ENCODE measurements at places on chromosomes 16 and 17.
A peak's percentile ranks its signal among the peaks of the same experiment; 100 is the strongest.

- DNase-seq = no peak
Measured at GRCh38 chr17:45782889-45783592, 1.1 kb upstream of the CRHR1 start.

GRCh38 chr16:4369007-4369733 is 2.5 kb upstream of the VASN start:
- no peak for DNase-seq

GRCh38 chr17:44360826-44361225 is 2.8 kb downstream of the FAM171A2 start:
- no peak for DNase-seq

GRCh38 chr16:84144209-84144858 is 643 bp downstream of the HSDL1 start:
- peak; percentile 42 for DNase-seq

GRCh38 chr17:79630821-79631639 is 20.2 kb upstream of the RBFOX3 start:
- no peak for DNase-seq

DNA sequence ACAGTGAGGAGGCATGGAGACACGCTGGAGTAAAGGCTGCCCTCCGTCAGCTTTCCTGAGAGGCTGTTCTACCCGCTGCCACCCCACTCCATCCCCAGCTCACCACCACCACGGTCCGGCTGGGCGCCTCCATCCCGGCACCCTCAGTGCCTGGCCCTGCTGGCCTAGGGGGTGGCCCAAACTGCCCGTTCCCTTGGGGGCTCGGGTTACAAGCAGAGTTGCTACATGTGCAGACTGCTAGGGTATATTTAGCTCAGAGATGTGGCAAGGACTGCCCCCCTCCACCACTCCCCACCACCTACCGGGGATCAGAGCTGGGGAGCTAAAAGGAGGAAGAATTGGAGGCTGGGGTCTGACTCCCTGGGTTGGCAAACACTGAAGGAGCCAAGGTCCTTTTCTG is 4.1 kb downstream of the CACNB1 start:
- no peak for DNase-seq

- DNase-seq = no peak
Measured at GRCh38 chr17:15654886-15655561, 29.1 kb downstream of the TRIM16 start.

GRCh38 chr17:41107941-41108450 is 2.8 kb downstream of the KRTAP4-9 start:
- no peak for DNase-seq

DNA sequence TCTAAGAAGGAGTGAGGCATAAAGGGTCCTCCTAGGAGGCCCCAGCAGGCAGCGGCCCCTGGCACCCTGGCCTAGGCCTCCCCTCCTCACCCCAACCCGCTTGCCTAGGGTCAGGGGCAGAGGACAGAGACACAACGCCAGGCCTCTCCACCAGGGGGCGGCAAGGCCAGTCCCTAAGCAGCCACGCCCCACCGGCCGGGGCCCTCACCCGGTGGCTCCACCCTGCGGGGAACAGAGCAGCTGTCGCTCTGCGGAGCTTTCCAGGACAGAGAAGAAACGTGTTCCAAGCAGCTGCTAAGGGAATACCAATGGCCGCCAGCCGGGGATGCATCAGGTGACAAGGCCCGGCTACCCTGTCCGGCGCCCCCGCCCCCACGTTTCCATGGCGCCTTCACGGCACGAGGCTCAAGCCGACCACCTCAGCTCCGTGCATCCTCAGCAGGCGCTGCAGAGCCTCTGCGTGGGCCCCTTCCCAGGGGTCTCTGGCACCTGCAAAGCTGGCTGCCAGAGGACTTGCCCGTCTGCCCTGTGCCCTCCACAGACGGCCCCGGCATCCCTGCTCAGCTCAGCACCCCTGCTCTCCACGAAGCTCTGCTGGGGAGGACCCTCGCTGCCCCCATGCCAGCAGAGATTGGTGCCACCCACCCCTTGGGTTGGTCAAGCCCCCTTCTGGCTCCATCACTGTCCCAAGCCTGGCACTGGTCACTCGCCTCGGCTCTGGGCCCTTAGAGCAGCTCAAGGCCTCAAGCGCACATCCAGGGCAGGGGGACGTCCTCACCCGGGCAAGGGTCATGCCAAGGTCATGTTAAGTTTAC is 5.6 kb downstream of the ZNF598 start:
- DNase-seq = peak; percentile 85

GRCh38 chr16:28499854-28500253 is 5.4 kb downstream of the APOBR start:
- DNase-seq = no peak

GRCh38 chr16:1042049-1042744 is 30.4 kb upstream of the SSTR5 start:
- DNase-seq = no peak

DNA sequence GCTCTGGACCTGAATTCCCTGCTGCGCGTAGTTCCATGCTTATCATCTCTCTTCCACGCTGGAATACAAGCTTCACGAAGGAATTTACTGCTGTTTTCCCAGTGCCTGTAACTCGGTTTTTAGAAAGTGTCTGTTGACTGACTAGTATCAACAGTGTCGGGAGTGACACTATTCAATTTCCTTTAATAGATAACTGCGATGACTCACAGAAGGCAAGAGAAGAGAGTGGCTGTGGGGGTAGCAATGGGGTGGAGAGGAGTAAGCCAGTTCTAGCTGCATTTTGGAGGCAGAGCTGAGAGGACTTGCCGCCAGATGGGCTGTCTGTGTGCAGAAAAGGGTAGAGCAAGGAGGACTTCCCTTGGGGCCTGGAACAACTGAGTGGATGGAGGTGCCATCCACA is 25.2 kb downstream of the B4GALNT2 start:
- no peak for DNase-seq

DNA sequence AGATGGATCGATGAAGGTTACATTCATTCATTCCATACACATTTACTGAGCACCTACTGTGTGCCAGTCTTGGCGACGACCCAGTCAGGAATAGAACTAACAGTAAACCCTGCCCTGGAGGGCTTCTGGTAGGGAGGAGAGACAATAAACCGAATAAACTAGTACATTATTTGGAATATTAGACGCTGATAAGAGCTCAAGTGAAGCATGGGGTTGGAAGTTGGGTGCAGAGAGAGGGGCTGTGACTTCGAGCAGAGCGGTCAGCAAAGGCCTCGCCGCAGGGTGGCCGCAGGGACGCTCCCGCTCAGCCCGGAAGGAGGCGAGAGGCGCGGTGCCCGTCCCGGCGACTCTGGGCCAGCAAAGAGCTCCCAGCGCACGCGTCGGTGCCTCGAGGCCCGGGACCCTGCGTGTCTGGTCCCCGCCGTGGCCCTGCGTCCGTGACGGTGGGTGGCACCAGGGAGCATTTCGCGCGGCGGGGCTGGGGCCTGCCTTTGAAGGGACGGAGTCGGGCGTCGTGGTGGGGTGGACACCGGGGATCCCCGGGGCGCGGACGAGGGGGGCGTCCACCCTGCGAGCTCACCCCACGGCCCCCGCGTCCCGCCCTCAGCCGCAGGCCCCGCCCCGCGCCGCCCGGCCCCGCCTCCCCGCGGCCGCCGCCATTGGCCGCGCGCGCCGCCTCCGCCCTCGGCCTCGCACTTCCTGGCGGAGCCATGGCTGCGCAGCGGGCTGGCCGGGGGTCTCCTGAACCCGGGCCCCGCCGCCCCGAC is at the start of gene KLHL36:
KLHL36 (plus strand) TSS at position 684 of the 767 bp plus-strand sequence. CDS start 2,357 bp downstream, outside the sequence.
- DNase-seq = peak; percentile 72

DNA sequence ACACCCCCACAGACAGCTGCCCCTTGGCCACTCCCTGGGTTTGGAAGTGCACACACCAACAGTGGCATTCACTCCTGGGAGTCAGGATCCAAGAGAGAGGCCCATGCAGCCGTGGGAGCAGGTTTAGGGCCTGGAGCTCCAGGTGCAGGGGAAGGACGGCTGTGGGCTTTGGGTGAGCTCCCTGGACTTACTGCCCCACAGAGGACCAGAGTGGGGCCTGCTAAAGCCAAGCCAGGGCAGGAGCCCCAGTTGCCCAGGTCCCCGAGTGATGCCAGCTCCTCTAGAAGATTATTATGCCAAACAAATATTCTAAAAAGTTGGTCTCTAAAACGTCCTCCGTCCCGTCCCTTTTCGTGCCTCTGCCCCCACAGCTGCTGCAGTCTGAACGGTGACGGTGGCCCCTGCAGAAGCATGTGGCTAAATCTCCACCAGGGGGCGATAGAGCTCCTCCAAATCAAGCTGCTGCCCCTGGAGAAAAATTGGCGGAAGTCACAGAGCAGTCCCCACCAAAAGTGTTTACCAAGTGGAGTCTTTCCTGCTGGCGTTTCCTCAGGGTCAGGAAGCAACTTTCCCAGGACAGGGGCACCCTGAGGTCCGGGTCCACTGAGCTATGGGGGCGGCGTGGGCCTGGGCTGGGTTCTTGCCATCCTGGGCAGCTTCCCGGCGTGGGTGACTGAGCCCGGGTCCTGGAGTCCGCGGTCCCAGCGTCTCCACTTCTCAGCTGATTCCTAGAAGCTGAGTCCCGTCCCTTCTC is 4.2 kb downstream of the ARMC7 start:
- peak; percentile 87 for DNase-seq

DNA sequence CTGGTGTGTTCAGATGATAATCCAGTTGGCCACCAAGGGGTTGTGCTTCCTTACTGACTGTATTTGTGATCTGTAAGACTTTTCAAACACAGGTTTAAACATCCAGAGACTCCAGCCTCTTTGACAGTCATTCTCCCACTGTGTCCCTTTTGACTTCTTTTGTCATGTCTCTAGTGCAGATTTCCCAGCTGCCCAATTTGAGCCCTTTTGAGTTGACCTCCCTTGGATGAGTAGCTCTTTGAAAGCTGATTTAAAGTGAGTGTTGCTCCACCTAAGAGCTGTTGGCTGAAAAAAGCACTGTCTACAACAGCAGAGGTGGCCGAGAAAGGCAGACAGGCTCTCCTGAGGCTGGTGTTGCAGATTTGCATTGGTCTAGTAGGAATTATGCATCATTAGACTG is 188.4 kb upstream of the TBX2 start:
- DNase-seq = no peak

GRCh38 chr16:84931506-84931905 is 79.8 kb downstream of the ZDHHC7 start:
- DNase-seq = no peak

- DNase-seq = no peak
Measured at GRCh38 chr17:64161380-64162176, 31.6 kb upstream of the ERN1 start.

DNA sequence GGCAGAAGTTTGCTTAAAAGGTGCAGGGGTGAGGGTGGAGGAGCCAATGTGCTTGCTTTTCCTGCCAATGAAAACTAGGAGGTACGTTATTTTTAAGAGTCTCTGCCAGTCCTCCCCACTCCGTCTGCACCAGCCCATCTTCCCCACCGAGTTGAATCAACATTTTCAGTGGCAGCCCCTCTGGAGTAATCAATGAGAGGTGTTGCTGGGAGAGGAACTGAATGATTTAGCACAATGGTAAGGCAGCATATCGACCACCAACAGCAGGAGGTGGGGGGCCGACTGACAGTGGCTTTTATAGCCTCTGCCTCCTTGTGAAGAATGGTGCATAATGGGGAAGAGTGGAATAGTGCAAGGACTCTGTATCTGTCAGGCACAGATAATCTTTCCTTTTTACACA is 1465.0 kb upstream of the GOT2 start:
- no peak for DNase-seq

DNA sequence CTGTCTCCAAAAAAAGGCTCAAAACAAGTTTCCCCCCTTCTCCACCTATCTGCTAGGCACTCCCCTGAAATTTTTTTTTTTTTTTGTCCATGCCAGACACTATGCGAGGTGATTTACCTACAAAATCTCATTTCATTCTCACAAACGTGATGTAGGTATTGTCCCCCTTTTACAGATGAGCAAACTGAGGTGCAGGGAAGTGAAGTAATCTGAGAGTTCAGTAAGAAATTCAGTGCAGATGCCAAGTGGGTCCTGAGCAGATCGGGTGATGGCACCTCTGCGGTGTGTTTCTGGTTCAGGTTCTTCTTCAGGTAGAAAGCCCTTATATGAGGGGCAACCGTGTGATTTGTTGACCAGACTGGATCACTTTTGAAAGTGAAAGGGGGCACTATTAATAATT is 9.7 kb downstream of the TBKBP1 start:
- DNase-seq = no peak

DNA sequence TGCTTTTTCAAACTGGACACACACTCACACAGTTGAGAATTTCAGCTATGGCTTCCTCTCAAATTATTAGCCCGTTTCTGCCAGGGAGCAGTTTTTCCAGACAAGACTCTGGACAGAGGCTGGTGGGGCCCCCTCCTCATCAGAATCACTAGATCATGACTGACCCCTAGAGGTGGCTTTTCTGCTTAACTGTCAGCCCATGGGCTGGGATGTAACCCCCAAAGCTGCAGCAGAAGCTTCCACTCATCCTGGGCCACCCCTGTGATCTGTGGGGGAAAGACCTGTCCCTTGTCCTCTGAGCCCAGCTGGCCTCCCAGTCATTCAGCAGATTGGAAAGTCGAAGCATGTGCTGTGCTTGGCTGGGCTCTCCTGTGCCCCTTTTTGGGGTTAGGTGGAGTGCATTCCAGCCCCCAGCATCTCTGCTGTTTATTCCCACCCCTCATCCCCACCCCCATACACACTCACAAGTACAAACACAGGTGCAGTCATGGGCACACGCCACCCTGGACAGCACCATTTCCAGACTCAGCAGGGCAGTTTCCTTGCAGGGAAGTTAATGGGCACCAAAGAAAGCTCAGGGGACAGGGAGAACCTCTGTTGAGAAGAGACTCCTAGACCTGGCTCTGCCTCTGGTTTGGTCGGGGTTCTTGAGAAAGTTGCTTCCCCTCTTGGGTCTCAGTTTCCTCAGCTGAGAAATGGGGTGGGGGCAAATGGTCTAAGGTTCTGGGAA is 77.6 kb upstream of the RBL2 start:
- no peak for DNase-seq

- DNase-seq = no peak
Measured at GRCh38 chr17:27616414-27616813, 14.6 kb upstream of the LGALS9 start.

DNA sequence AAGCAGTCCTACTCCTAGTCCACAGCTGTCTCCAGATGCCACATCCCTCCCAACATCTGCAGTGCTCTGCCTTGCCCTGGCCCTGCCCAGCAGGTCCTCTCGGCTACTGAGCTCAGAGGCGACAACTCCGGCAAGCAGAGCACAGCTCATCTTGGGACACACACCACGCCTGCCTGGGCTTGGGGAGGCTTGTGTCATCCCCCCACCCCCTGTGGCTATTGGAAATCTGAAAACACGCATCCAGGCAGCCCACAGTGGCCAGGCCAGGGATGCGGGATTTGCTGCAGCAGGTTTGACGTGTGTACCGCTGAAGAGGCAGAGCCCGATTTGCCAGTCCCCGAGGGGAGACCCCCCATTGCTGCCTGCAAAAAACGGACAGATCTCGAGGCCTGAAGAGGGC is 25.4 kb downstream of the MXRA7 start:
- DNase-seq = no peak

DNA sequence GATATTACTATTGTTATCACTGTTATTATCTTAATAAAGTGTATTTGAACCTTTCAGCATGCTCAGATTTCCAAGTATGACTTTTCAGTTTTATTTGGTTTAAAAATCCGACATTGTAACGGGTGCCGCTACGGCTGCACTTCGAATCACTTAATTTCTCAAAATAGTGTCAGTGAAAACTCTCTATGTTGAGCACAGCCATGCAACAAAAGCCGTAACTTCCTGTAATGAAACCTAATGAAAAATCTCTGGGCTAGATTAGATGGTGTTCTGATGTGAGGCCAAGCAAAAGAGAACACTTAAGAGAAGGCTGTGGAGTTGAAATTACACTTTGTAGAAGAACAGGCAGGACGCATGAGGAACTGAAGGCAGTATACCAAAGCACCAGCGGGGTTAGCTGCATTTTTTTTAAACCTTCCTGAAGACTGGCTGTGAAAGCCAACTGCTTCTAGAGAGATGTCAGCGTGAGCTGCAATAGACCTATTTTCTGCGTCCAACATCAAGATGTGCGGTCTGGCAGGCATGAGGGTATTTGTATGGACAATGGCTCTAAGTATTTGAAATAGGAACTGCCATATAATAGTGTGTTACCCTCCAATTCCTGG is 1545.0 kb upstream of the GOT2 start:
- no peak for DNase-seq
